ENCODE measurements at places on chromosomes 2 and 18.

GRCh38 chr2:154978710-154979109, 280.2 kb downstream of the KCNJ3 start:
- no peak for DNase-seq

GRCh38 chr2:60560734-60561644, 7.5 kb upstream of the BCL11A start:
- DNase-seq, result no peak

GRCh38 chr2:9170458-9171130, 36.0 kb upstream of the ASAP2 start:
- no peak for DNase-seq

- DNase-seq, result no peak
These were observed 114.2 kb upstream of the SULT1C3 start for GRCh38 chr2:108125581-108125980.

GRCh38 chr18:499776-500631, 497 bp downstream of the COLEC12 start:
- no peak for DNase-seq

GRCh38 chr2:48525269-48525943, 4.5 kb upstream of the STON1 start:
- DNase-seq, result no peak

DNA sequence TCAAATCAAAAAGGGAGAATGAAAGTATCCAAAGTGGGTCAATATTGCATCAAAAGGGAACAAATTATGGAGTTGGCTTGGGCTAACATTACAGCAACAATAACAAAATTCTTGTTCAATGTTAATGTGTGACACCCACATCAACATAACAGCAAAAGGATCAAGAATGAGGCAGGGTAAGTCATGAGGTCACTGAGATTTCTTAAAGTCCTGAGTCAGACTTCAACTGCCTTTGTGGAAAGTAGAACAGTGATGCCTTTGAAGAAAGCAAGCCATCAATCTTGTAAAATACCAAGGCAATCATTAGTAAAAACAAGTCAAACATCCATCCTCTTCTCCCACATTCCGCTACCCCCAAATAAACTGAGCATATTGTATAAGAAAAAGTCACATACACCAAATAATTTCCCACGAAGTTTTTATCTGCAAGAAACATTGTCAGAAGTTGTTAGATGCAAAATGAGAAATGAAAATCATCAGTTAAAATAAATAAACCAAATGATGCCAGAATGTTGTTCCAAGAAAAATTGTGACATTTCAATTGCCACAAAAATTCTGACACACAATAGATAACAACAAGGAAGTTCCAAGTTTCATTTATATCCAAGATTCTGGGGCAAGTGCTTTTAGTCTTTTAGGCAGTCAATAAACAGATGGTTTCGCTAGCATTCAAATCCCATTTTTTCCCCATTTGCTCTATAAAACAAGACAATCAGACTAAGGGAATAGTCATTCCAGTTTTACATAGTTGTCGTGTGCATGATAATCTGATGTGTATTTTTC, 216.1 kb upstream of the SETBP1 start:
- DNase-seq, result no peak

Measured in amygdala (tissue), 56 donors.